ENCODE measurements at places on chromosomes 12 and 14. TPM values are rescaled to one million over a fixed set of nuclear protein-coding genes. Genes with fewer than 3 reads are reported as not detected.

IFNG-AS1 gene
- total RNA-seq = not detected

AGAP2 gene
- total RNA-seq = 3.9 TPM

TSPAN19 gene
- 0.36 TPM for total RNA-seq

CCDC38 gene
- not detected for total RNA-seq

KRT71 gene
- total RNA-seq = not detected

CLEC2A gene
- total RNA-seq = not detected

NINJ2 gene
- 0.42 TPM for total RNA-seq

KRT74 gene
- not detected for total RNA-seq

SMCO2 gene
- not detected for total RNA-seq

TBX5 gene
- total RNA-seq = not detected

CMKLR1 gene
- 0.32 TPM for total RNA-seq

- no peaks in the 10 kb centered on the region for H3K36me3 ChIP-seq
- peak overlapping the region; percentile 14 for H3K4me3 ChIP-seq
- H3K27ac ChIP-seq = no peak overlapping the region
- H3K27me3 ChIP-seq = peaks cover 31% of the 10 kb centered on the region
- H3K4me1 ChIP-seq = peaks cover 14% of the 10 kb centered on the region
- no peak for DNase-seq
Measured at GRCh38 chr14:61568572-61569011, 126.7 kb upstream of the HIF1A start.

GRCh38 chr12:94184995-94185719 lies 36.8 kb downstream of the PLXNC1 start:
- H3K4me3 ChIP-seq = no peak overlapping the region
- no peaks in the 10 kb centered on the region for H3K36me3 ChIP-seq
- no peak overlapping the region for H3K27ac ChIP-seq
- no peak for DNase-seq
- H3K27me3 ChIP-seq = no peaks in the 10 kb centered on the region
- peaks cover 3% of the 10 kb centered on the region for H3K4me1 ChIP-seq

GRCh38 chr14:40694023-40694422 lies 912.7 kb upstream of the LRFN5 start:
- H3K4me3 ChIP-seq = no peak overlapping the region
- H3K36me3 ChIP-seq = no peaks in the 10 kb centered on the region
- no peak overlapping the region for H3K27ac ChIP-seq
- H3K4me1 ChIP-seq = no peaks in the 10 kb centered on the region

GRCh38 chr12:29132316-29132715 lies 16.8 kb upstream of the FAR2 start:
- no peak overlapping the region for H3K27ac ChIP-seq
- no peak for DNase-seq
- H3K4me1 ChIP-seq = no peaks in the 10 kb centered on the region
- no peaks in the 10 kb centered on the region for H3K36me3 ChIP-seq

GRCh38 chr14:60653701-60654161 lies 4.5 kb upstream of the SIX1 start:
- H3K36me3 ChIP-seq = no peaks in the 10 kb centered on the region
- H3K4me1 ChIP-seq = peaks cover 50% of the 10 kb centered on the region
- H3K27ac ChIP-seq = no peak overlapping the region
- no peak for DNase-seq
- peak overlapping the region; percentile 72 for H3K4me3 ChIP-seq

DNA sequence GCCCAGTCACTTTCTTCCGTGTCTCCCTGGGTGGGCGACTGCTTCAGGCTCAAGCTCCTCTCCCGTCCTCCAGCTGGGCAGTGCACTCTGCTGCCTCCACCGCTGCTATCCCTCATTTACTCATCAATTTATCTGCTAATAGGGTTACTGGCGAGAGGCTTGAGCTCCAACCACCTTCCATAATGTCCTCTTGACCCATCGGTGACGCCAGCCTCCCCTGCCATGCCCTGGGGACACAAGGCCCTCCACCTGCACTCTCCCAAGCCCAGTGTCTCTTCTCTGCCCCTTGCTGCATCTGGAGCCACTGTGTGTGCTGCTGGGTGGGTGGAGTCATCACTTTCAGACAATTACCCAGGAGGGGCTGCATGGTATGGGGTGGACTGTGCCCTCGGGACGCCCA lies 78.5 kb downstream of the TMEM132D start:
- H3K27me3 ChIP-seq = peaks cover 23% of the 10 kb centered on the region
- no peak overlapping the region for H3K27ac ChIP-seq
- H3K4me1 ChIP-seq = no peaks in the 10 kb centered on the region
- no peak for DNase-seq
- no peak overlapping the region for H3K4me3 ChIP-seq
- no peaks in the 10 kb centered on the region for H3K36me3 ChIP-seq

DNA sequence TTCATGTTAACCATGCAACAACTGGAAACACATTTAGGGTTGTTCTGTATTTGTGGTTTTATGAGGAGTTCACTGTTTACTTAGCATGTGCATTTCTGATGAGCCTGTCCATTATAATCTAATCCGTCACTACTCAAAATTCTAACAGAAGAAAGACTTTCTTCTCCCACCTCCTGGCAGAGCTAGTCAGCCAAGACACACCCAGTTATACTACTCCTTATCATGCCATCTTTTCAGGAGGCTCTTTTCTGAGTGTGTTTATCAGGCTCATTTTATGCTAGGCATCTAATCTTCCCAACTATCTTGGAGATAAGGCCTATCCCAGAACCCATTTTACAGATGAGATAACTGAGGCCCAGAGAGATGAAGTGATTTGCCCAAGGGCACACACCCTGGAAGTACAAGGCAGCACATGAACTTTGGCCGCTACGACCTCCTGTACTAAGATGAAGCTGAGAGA lies 10.4 kb upstream of the MED13L start:
- H3K27me3 ChIP-seq = no peaks in the 10 kb centered on the region
- no peak overlapping the region for H3K27ac ChIP-seq
- H3K36me3 ChIP-seq = no peaks in the 10 kb centered on the region
- no peak overlapping the region for H3K4me3 ChIP-seq
- DNase-seq = no peak

DNA sequence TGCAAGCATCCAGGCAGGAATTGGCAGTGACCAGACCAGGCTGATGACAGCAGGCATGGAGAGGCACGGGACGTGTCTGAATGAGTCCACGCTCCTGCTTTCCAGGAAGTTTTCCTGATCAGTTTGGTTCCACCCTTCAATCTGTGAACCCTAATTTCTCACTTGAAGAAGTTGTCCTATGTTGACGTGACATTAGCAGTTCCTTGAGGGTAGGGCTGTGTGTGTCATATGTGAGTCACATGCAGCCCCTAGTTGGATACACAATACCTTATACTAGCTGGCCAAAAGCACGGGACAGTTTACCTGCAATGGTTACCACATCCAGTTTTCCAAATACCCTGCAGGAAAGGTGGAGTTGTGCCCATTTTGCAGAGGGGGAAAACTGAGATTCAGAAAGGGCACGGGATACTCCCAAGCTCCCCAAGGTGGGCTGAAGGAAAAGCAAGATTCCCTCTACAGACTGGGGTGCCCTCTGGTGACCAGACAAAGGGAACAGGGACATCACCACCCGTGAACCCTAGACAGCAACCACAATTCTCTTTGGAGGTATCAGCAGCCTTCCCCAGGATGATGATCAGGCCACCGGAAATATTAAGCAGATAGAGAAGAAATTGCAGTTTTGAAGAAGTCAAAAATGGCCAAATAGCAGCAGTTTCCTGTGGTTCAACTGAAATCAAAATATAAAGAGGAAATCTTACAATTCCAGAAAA lies 194.5 kb downstream of the PHETA1 start:
- DNase-seq = no peak
- no peak overlapping the region for H3K27ac ChIP-seq
- H3K4me1 ChIP-seq = peaks cover 12% of the 10 kb centered on the region
- H3K36me3 ChIP-seq = no peaks in the 10 kb centered on the region
- H3K4me3 ChIP-seq = no peak overlapping the region
- peaks cover 3% of the 10 kb centered on the region for H3K27me3 ChIP-seq

GRCh38 chr12:46382408-46382963 lies 9.9 kb upstream of the SLC38A2 start:
- peak overlapping the region; percentile 82 for H3K4me3 ChIP-seq
- no peak for DNase-seq
- H3K36me3 ChIP-seq = no peaks in the 10 kb centered on the region
- H3K4me1 ChIP-seq = peaks cover 45% of the 10 kb centered on the region
- H3K27me3 ChIP-seq = peaks cover 9% of the 10 kb centered on the region

GRCh38 chr12:106332536-106332935 lies 25.0 kb upstream of the POLR3B start:
- no peaks in the 10 kb centered on the region for H3K4me1 ChIP-seq
- H3K27ac ChIP-seq = no peak overlapping the region
- no peak for DNase-seq
- no peak overlapping the region for H3K4me3 ChIP-seq
- no peaks in the 10 kb centered on the region for H3K36me3 ChIP-seq
- H3K27me3 ChIP-seq = no peaks in the 10 kb centered on the region

DNA sequence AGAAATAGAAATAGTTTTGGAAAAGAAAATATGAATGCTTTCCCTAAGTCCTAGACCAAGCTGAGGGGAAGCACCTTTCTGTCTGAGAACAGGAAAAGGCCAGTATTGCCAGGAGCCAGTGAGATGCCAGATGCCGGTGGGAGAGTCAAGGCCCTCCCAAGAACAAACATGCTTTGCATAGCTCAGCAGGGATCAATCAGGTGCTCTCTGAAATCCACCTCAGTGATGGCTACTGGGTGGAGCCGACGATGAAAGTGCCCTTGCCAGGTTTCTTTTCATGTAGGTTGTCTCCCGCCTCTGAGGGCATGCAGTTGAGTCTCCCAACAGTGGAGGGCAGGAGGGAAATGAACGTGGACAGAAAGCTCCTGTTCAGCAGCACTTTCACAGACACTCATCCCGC lies 28.3 kb downstream of the DEGS2 start:
- H3K27me3 ChIP-seq = no peaks in the 10 kb centered on the region
- H3K4me1 ChIP-seq = no peaks in the 10 kb centered on the region
- H3K36me3 ChIP-seq = peaks cover 4% of the 10 kb centered on the region
- H3K27ac ChIP-seq = no peak overlapping the region
- H3K4me3 ChIP-seq = no peak overlapping the region
- no peak for DNase-seq

DNA sequence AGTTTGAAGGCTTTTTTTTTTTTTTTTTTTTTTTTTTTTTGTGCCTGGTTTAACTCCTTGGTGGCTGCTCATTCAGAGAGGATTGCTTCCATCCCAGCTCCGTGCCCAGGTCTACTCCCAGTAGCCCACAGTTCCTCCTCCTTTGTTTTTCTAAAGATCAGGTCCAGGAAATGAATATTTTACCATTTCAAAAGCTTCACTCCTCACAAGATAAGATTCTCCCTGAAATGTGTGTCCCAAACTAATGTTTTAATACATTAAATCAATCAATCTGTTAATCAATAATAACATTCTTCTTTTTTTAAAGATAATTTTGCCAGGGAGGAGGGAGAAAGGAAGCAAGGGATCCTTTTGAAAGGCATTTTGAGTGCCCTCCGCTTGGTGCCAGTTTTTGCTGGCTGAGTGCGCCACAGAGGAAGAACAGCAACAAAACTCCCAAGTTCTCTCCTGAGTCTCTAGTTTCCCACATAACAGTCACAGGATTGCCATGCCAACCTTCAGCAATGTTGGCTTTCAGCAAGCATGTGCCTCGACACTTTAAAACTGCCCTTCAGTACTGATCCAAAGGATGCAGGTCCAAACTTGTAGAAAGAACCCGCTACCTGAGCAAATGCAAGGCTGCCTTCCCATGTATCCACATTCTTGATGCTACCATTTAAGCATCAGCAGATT lies 99.2 kb downstream of the RMST start:
- H3K4me1 ChIP-seq = peaks cover 44% of the 10 kb centered on the region
- H3K36me3 ChIP-seq = peaks cover 18% of the 10 kb centered on the region
- H3K27me3 ChIP-seq = peaks cover 2% of the 10 kb centered on the region
- no peak overlapping the region for H3K4me3 ChIP-seq
- DNase-seq = no peak

DNA sequence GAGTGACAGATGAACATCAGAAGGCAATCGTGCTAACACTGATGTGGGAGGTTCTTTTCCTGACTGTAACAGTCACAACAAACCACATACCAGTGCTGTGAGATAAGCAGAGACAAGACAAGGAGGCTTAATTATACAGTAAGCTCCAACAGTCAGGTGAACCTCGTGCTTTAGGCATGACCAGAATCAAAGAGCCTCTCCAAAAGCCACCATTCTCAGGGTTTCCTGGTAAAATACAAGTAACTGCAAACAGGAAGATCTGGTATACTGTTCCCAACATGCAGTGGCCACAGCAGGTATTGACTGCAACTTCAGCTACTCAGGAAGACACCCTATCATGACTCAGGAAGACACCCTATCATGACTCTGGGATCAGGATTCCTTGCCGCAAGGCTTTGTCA lies 47.3 kb upstream of the GTF2A1 start:
- no peak overlapping the region for H3K27ac ChIP-seq
- H3K27me3 ChIP-seq = no peaks in the 10 kb centered on the region
- H3K4me1 ChIP-seq = peaks cover 30% of the 10 kb centered on the region

DNA sequence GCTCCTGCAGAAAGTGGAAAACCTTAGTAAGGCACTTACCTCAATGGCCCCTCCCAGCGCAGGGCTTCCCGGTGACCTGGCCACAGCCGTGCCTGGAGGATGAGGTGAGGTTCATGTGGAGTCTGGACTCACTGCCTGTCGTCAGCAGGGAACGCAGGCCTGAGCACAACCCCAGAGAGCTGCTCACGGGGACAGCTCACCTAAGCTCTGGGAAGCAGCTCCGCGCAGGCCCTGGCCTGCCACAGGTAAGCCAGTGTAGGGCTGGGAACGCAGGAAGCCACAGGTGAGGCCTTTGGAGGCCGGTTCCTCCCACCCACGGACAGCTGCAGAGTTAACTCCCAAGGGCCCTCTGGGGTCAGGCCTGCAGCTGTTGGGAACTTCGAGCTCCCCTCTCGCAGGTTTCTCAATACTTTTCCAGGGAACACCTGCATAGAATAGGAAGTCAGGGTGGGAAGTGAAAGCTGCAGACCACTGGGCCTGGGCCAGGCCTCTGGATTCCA lies 32.7 kb downstream of the ANAPC7 start:
- H3K27me3 ChIP-seq = no peaks in the 10 kb centered on the region
- H3K36me3 ChIP-seq = peaks cover 5% of the 10 kb centered on the region
- no peak overlapping the region for H3K27ac ChIP-seq
- no peak for DNase-seq
- no peak overlapping the region for H3K4me3 ChIP-seq
- no peaks in the 10 kb centered on the region for H3K4me1 ChIP-seq

DNA sequence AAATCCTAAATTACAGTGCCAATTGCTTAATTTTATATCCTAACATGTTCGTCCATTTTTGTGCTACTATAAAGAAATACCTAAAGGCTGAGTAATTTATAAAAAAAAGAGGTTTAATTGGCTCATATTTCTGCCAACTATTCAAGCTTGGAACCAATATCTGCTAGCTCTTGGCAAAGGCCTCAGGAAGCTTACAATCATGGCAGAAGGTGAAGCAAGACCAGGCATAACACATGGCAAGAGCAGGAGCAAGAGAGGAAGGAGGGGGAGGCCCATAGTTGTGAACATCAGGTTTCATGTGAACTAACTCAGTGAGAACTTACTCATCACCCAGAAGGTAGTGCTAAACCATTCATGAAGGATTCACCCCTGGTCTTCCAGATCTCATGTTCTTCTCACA lies 494.3 kb downstream of the CCER1 start:
- no peak for DNase-seq
- H3K4me3 ChIP-seq = no peak overlapping the region
- H3K27ac ChIP-seq = no peak overlapping the region
- no peaks in the 10 kb centered on the region for H3K27me3 ChIP-seq
- no peaks in the 10 kb centered on the region for H3K4me1 ChIP-seq

Data from neural crest cell (in vitro differentiated cells).